Stimulated activated CD4-positive, alpha-beta T cell treated with anti-CD3 and anti-CD28 coated beads, TNF-alpha, amount 100 ng/mL, for 48 hours (primary cell): ENCODE measurements at places on chromosomes 5 and 9.

- DNase-seq = no peak
These were observed 34.1 kb downstream of the IRF1 start for GRCh38 chr5:132456296-132456986.

GRCh38 chr9:93118863-93119702, 15.0 kb downstream of the NINJ1 start:
- DNase-seq = no peak

- no peak for DNase-seq
These were observed 107.4 kb downstream of the SNX18 start for GRCh38 chr5:54624805-54625568.

DNA sequence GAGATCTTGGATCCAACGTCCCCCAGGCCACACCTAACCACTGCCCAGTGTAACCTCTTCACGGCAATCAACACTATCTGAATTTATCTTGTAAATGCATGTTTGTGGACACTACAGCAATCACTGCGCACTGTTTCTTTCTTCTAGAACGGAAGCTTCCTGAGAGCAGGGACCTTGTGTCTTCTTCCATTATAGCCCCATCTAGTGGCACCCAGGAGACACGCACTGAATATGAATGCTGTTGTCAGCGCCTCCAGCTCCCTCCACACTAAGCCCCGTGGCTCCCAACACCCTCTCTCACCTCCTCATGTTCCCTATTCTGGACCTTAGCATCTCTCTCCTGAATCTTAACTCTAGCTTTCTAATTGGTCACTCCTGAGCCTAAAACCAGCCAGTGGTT, 72.7 kb downstream of the SMIM23 start:
- DNase-seq = no peak

DNA sequence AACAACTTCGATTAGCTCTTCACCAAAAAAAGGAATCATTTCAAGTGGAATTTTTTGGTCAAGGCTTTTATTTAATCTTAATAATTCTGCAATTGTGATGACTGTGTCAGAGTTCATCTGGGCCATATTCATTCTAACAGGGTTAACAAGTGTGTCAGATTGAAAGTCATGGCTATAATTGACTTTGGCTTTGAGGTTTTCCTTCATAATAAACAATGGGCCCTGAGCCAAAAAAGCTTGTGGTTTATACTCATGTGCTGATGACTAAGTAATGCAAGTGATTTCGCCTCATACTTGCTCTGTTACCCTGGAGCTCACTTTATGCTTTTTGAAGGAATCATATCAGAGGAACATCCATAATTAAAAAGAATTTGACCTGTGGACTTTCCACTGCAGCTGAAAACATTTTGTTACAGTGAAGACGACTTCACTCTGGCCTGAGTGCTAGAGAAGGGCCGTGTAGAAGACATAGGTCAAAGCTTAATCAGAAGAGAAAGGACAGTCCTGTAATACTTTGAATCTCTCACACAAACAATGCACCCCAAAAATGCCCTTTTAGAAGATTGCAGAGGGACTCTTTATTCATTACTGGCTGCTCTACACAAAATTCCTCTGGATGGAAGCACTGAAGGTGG, 101.7 kb downstream of the GDNF start:
- DNase-seq = no peak

GRCh38 chr9:93909242-93909616, 45.9 kb downstream of the BARX1 start:
- DNase-seq = no peak

DNA sequence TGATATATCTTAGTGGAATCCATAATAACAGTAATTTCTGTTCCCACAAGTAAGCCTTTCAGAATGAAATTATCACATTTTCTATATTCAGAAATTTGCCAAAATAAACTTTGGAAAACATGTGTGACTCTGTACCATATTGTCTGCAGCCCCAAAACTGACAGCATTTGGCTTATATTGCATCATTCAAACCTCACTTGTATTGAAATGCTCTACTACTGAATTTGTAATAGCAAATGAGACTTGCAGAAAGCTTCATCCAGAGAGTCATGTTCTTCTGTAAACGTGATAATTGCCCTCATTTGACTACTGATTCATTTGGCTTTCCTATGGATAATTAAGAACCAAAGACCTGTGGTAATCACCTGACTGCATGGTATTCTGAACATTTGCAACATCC, 1249.5 kb upstream of the CDH18 start:
- no peak for DNase-seq

GRCh38 chr5:51618234-51618633, 235.0 kb downstream of the ISL1 start:
- no peak for DNase-seq

- DNase-seq = no peak
These were observed 2.0 kb downstream of the DENND1A start for GRCh38 chr9:123927625-123928532.

DNA sequence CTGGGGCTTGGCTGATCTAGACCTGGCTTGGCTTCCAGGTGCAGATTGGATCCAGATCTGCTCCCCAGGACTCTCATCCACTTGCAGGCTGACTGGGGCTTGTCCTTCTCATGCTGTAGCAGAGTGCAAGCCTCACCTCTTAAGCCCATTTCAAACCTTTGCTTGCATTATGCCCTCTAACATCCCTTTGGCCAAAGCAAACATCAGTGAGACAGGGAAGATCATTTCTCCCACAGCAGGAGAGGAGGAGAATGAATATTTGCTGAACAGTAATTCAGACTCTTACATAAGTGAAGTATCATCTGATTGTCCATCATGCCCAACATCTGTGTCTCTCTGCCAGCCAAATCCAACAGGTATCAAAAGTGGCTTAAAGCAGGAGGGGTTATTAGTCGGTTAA, 194.9 kb downstream of the C9orf152 start:
- no peak for DNase-seq

DNA sequence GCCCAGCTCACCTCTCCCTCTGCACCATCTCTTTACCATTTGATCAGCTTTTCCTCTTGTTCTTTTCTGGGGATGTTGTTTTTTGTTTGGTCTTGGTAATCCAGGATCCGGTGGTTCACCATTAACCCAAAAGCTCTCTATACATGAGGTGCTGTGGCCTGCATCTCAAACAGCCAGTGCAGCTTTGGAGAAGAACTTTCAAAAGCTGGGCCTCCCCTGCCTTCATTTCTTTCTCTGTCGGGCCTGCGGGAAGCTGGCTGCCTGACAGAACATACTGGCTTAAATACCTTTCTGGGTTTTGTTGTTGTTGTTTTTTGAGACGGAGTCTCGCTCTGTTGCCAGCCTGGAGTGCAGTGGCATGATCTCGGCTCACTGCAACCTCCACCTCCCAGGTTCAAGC, 12.1 kb downstream of the PSAT1 start:
- no peak for DNase-seq

DNA sequence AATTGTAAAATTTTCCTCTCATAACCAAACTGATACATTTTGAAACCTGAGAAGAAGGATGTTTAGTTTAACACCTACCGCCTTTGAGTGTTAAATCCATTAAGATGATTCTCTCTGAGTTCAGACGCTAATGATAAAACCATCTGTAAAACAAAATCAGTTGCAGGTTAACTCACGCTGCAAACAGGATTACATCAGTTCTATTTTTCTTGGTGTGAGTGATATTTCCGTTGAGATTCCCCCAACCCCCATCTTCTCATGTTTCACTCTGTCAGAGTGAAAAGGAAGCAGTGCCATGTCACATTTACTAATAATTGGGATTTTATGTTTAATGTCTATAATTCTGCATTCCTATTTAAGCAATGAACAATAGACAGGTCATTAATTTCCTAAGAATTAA, 146.5 kb downstream of the FANCC start:
- DNase-seq = no peak

- DNase-seq = no peak
These were observed 10.7 kb upstream of the CERCAM start for GRCh38 chr9:128409978-128410377.

- no peak for DNase-seq
These were observed 26.0 kb downstream of the ELL2 start for GRCh38 chr5:95935553-95936100.

DNA sequence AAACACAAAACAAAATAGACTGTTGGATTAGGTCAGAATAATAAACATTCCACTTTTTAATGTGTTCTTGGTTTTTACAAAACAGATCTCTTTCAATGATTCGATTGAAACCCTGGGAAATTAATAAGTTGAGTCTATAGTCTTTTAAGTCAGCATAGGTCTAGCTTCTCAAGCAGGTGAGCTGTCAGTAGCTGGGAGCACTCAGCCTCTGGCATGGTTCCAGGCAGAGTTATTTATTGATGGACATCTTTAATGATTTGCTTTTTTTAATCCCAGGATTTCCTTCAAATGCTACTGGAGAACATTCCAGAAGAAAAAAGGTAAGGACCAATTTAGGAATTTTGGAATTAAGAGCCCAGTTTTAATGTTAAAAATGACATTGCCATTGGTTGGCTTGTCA, 241.0 kb downstream of the AOPEP start:
- no peak for DNase-seq

DNA sequence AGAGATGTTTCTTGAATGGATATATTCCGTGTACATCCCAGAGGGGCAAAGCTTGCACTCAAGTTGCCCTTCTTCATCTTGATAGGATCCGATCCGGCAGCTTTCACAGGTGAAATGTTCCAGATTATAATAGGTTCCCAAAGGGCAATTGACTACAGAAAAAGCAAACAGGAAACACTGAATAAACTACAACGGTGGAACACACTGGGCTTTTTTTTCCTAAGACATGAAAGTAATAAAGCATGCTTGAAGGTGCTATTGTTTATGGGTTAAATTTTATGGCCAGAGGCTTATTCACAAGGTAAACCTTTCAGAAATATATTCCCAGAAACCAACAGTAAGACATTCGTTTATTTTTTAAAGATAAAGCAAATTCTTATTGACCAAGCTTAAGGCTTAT, 110.6 kb downstream of the SVEP1 start:
- DNase-seq = no peak

- DNase-seq = no peak
These were observed 48.2 kb downstream of the RXRA start for GRCh38 chr9:134374301-134375010.

DNA sequence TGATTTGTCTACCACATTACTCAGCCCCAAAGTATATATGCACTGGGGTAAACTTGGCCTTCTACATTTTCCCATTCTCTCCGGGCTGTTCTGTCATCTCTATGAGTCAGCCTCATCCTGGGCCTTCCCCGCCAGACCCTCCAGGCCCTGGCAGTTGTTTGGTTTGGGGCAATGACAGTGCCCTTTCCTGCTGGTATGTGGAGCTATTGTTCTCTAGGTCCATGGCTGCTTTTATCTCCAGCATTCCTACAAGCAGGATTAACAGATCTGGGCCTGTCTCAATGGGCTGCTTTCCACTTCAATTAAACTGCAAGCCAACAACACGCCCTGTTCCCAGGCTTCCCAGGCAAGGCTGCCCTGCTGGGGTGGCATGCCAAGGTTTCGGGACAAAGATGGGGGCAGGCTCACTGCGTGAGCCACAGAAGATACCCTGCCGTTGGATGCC, 136.4 kb downstream of the SLIT3 start:
- DNase-seq = no peak

DNA sequence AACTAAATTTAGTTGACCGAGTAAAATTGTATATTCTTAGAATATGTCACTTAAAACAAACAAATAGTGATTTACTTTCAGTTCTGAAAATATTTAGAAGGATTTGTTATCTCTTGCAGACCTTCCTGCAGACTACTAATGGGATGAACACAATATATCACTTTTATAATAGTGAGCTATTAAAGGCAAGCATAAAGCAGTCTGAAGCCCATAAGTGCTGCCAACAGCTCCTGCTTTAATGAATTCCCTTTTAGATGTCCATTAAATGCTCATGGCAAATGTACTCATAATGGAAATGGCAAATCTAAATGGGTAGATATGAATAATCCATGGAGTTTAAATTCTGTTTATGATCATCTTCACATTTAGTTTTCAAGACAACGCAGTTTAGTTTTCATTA, 170.2 kb downstream of the RANBP17 start:
- DNase-seq = no peak

GRCh38 chr5:115801984-115802383, 14.5 kb downstream of the CDO1 start:
- DNase-seq = no peak

DNA sequence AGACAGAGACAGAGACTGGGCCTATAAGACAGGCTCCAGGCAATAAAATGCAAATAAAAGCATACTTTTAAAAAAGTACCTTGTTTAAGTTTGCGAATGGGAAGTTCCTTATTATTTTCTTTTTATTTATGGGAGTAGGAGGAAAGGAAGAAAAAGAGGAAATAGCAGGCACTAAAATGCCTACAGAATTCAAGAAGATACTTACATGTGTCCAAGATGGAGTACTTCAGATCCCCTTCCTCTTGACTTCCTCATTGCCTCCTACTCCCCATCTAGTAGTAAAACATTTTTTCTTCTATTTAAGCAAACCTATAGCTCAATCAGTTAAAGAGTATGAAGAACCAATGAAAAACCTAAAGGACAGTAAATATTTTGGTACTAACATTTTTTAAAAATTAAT, 24.8 kb downstream of the GKAP1 start:
- DNase-seq = no peak

DNA sequence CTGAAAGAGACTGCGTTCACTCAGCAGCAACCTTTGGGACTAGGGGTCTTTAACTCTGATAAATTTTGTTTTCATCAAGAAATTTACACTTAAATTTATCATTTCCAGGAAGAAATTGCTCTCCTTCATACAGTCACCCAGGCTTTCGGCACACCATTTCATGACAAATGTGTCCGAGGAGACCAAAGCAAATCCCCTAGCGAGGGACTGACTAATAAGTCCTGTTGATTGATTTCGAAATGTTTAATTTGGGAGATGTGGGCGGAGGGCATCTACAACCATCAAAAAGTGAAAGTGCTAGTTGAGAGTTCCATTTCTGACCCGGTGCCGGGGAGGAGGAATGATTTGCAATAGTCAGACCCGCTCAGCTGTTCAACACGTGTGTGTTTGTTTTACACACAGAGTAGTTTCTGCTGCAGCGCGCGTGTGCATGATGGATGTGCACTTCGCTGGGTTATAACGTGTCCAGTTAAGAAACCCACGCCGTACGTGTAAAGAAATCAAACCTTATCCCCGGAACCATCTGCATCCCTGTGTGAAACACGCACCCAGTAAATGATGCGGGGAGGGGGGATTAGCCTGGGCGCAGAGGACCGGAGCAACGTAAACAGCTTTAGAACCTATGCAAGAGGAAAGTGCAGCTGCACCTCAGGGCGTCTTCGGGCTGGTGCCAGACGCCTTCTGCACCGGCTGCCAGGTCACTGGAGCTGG, 845 bp upstream of the NR4A3 start:
- DNase-seq = no peak

DNA sequence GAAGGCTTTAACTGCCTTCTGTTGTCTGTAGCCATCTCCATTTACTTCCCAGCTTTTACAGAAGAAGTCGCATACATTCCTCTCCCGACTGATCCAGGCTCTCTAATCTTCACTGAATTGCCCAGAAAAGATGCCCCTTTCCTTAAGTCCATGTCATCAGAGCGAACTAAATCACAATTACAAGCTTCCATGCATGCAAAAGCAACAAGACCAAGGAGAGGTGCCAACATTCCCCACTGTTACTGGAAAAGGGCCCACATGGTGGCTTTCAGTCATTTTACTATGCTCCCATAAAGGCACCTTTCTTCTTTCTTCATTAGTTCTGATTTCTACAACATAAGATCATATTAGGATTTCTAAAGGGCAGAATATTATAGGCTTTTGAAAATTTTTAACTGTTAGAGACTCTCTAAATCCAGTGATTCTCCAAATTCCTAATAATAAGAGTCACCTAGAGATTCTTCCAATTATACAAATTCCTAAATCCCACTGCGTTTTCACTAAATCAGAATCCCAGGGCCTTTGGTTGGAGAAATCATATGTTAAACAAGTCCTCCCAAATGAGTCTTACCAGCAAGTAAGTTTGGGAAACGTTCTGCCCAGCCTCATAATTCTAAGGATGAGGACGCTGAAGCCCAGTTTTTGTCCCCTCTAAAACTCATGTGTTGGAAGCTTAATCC, 17.0 kb upstream of the ZFR start:
- no peak for DNase-seq
